ENCODE measurements at places on chromosomes 11 and 22.
A peak's percentile ranks its signal among the peaks of the same experiment; 100 is the strongest.

DNA sequence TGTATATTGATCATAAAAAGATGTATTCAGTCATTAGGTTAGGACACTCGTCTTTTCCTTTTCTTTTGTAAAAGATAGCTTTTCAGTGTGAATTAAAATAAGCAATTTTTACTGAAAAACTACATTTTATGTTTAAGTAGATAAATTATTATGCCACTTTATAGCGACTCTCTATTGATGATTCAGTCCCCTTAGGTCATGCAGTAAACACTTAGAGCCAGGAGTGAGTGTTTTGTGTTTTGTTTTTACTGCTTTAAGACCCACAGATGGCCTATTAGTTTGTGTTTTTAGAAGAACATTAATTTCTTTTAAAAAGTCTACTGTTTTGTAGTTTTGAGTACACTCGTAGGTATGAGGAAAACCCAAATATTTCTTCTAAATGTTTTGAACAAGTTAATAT lies 86.6 kb downstream of the YAP1 start:
- DNase-seq, result no peak

GRCh38 chr11:126868741-126869140 lies 131.8 kb downstream of the KIRREL3 start:
- no peak for DNase-seq

DNA sequence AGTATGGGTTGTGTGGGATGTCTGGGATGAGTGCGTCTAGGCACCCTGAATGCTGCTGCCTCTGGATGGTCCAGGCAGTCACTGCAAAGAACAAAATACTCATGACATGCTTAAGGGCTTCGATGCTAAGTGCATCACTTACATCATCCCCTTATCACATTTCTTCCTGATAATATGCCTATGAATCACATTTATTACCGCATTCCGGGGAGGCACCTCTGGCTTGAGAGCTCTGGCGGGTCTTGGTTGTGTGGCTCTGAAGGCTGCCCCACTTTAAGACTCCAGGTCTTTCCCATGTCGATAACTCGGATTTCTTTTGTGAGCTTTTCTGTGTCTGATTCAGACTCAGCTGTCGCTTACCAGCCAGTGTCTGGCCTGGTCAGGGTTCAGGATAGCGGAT lies 1126.4 kb downstream of the TBC1D22A start:
- no peak for DNase-seq

DNA sequence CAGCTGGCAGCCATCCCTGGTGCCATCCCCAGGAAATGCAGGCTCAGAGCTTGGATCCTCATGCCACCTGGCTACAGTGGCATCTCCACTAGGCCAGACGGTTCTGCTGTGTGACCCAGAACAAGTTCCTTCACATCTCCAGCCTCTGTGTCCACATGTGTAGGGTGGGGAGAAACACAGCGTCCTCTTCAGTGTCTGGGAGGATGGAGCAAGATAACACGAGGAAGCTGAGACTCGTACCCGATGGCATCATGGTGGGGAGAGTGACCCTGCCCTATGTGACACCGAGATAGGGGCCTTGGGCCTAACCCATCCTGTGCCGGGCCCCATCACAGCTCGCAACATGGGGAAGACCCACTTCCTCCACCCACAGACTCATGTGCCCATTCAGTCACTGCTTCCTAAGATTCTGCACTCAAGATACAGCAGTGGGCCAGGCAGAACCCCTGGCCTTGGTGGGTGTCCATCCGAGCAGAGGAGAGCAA lies 78.5 kb downstream of the MORC2 start:
- DNase-seq, result no peak

- no peak for DNase-seq
These were observed 4.2 kb downstream of the ELF5 start for GRCh38 chr11:34509336-34509876.

- DNase-seq, result peak; percentile 98
These were observed at the start of gene JAM3 for GRCh38 chr11:134068829-134069425. Gene JAM3 (plus strand): TSS chr11:134069072. CDS start chr11:134069084, 12 bp downstream.

GRCh38 chr11:581752-582151 lies 5.5 kb downstream of the PHRF1 start:
- no peak for DNase-seq

GRCh38 chr11:19091366-19091765 lies 25.6 kb upstream of the ZDHHC13 start:
- no peak for DNase-seq

- DNase-seq, result no peak
These were observed 13.5 kb downstream of the ZBED5 start for GRCh38 chr11:10844356-10844755.

- DNase-seq, result no peak
These were observed 62.0 kb downstream of the RRM1 start for GRCh38 chr11:4156571-4156970.

DNA sequence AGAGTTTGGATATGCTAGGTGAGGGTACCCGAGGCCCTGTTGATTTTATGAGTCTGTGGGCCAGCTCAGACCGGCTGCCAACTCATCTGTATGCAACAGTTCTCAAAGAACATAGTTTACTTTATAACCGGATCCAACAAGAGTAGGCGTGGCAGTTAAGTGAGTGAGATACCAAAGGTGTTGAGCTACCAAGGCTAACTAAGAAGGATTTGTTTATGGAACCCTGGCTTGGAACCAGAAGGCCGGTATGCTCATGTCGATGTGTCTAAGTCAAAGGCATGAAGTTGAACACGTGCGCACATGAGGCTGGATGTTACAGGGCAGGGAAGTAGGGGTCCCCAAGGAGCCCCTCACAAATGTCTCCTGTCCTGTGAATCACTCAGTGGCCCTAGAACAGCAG lies at the start of gene KCNJ1:
TSS of gene KCNJ1 (minus strand) at position 20 of the 400 bp plus-strand sequence. CDS start 27,053 bp downstream, outside the sequence.
- peak; percentile 15 for DNase-seq

- DNase-seq, result no peak
These were observed 23.3 kb upstream of the PHF21B start for GRCh38 chr22:45033136-45033535.

DNA sequence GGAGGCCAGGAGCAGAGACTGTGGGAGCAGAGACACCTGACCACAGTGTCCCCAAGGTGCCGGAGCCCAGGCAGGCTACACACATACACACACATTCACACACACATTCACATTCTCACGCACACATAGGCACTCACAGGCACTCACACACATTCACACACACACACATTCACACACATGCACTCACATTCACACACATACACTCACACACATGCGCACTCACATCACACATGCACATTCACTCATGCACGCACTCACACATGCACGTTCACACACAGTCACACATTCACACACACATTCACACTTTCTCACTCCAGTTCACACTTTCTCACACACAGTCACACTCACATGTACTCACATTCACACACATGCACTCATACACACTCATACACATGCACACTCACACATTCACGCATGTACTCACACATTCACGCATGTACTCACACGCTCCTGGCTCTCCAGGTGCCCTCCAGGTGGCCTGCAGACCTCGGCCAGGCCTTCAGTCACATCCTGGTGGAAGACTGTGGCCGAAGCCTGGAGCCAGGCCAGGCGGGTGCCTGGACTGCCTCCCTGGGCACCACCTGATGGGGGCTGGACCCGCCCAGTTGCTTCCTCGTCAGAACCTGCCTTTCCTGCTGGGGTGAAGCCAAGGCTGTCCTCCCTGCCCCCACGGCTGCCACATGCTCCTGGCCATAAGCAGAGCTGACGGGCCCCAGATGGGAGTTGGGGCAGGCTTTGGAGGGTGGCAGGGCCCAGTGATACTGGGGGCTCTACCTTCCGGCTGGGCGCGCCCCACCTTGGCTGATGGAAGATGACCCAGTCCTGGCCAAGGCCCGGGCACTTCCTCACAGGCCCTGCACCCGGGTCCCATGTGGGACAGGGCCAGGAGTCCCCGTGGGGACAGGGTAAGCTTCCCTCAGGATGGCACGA lies 89.5 kb downstream of the WNT7B start:
- no peak for DNase-seq

GRCh38 chr11:45675646-45676045 lies 10.2 kb upstream of the CHST1 start:
- DNase-seq, result no peak

DNA sequence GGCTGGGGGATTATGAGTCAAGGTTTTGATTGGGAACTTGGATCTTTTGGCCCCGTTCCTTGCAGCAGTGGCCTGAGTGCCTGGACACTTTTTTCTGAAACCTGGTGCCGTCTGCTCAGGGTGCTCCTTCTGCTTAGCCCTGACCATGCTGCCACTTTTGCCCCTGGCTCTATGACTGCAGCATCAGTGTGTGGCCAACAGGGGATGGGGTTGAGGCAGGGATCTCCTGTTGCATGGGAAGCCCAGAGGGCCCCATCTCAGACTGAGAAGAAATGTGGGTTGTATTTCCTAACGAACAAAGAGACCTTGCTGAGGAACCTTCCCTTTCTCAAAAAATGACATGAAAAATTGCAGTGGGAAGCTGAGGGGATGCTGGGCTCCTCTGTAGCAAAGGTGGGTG lies 18.7 kb downstream of the POU2F3 start:
- DNase-seq, result no peak

DNA sequence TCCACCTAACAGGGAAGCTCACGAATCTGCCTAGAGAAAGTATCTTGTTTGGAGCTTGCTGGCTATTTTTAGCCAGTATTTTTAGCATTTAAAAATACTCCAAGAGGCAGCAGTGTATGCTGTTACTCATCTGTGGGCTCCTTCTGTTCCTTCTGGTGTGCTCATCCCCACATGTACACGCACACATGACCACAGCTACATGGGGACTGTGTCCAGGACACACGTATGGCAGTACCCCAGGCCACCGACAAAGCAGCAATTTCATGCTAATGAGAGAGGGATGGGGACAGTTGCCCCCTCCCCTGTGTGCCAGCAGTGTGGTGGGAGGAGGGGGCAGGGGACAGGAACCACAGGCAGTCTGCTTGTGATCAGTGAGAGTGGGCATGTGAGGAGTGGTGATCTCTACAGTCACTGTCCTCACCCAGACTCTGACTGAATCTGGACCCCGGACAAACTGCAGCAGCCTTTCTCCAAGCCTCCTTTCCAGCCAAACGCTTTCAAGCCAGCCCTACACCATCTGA lies 16.4 kb downstream of the USP2 start:
- no peak for DNase-seq

GRCh38 chr11:119134389-119134978 lies 13.1 kb downstream of the HINFP start:
- DNase-seq, result no peak

GRCh38 chr22:24973872-24974271 lies 21.4 kb downstream of the KIAA1671 start:
- no peak for DNase-seq

DNA sequence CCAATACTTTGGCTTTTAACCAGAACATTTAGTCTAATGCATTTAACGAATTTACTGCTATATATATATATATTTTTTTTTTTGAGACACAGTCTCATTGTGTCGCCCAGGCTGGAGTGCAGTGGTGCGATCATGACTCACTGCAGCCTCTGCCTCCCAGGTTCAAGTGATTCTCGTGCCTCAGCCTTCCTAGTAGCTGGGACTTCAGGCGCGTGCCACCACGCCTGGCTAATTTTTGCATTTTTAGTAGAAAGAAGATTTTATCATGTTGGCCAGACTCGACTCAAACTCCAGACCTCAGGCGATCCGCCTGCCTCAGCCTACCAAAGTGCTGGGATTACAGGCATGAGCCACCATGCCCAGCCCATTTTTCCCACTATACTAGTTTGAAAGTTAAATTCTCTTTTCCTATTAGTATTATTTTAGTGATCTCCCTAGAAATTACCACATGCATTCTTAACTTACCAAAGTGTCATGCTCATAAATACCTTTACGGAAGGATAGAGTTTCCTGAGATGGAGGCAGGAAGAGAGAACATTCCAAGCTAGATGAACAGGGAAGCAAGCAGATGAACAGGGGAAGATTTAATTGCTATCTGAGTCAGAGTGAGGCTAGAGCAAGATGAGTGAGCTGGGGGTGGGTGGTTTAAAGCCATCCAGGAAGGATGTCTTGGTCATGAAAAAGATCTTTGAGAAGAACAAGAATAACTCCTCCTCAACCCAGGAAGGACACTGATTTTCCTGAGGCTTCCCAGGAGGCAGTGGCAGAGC lies 4.4 kb upstream of the PGAP2 start:
- DNase-seq, result no peak

DNA sequence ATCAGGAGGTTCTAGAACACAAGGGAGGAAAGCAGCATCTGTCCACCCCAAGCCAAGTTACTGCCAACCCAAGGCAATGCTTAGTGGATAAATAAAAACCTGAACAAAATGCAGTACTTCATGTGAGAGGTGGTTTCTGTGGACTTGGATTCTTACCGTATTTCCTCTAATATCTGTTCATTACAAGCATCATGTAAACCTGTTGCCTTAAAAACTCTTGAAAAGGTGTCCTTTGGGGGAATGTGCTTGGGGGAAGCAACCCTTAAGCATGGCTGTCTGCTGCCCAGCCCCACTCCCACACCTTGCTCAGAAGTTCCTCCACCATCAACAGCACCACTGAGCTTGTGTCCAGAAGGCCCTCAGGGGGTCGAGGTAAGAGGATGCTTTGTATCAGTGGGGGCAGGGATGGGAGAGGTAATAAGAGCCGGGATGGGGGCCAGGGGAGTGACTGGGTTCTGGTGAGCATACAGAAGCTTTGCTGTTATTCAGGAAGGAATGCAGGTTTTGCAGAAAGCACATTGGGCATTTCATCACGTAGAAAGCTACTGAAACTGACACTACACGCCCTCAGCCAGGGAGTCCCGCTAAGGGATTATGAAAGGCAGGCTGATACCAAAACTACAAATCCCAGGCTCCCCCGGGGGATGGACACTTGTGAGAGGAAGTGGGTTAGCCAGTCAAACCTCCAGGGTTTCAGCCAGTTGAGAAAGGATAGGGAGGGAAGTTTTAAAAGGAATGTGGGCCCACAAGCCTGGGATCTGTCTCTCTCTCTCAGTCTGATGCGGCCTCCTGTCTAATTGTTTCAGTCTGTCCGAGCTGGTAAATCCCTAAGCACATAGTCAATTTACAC lies 52.0 kb downstream of the KCNJ1 start:
- no peak for DNase-seq
